ENCODE measurements at places on chromosomes 2 and 18.
A peak's percentile ranks its signal among the peaks of the same experiment; 100 is the strongest.

DNA sequence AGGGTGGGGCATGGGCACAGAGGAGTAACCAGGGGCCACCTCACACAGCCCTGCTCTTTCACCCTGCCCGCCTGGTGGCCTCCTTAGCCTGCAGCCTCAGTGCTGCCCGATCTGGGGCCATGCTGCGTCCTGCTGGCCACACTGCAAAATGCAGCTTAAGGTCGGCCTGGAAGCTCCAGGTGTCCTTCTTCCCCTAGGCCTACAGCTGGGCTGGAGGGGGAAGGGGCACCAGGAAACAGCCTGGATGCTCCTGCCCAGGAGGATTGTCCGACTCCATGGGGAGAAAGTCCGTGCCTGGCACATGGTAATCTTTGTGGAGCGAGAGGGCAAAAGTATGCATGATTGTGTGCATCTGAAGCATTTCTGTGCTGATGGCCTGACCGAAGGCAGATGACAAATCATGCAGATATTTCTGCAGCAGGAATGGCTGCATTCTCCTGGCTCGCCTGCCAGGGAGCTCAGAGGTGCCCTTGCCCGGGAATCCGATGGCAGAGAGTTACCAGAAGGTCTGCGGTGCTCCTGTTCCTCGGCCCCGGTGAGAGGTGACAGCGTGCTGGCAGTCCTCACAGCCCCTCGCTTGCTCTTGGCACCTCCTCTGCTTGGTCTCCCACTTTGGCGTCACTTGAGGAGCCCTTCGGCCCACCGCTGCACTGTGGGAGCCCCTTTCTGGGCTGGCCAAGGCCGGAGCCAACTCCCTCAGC is 12.8 kb upstream of the ALPP start:
- peak; percentile 84 for DNase-seq

DNA sequence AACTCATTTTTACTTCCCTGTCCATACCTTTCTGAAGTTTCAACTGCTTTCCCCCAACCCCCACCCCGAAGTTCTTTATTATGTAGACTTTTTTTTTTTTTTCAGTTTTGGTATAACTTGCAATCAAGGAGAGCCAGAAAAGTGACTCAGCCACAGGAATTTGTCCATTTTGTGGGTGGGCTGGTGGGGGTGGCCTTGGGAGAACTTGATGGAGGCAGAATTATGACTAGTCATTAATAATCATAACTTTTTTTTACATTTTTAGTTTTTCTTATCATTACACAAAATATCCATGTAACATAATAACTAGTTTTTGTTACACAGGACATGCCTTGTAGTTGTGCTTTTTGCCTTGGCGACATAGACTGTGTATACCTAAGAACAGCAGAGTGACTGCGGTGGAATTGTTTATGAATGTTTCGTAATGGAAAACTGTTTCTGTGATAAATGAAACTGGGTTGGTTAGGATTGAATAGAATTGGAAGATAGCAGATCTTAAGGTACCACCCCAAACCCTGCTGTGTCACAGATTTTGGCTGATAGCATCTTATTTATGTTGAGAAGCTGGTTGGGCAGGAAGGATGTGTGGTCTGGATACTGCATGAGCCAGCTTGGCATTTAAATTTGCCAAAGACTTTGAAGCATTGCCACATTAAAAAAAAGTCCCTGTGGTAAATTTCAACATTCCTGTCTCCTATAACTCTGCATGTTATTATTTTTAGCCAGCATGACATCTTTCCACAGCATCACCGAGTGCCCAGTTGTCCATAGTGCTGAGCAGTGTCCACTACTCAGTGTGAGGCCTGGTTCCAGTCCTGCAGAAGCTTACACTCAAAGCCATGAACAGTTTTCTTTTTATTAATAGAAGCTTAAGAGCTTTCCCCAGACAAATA is 30.7 kb downstream of the LYPD6B start:
- no peak for DNase-seq

- DNase-seq: no peak
These were observed 80.3 kb upstream of the GATA6 start for GRCh38 chr18:22088996-22089640.

DNA sequence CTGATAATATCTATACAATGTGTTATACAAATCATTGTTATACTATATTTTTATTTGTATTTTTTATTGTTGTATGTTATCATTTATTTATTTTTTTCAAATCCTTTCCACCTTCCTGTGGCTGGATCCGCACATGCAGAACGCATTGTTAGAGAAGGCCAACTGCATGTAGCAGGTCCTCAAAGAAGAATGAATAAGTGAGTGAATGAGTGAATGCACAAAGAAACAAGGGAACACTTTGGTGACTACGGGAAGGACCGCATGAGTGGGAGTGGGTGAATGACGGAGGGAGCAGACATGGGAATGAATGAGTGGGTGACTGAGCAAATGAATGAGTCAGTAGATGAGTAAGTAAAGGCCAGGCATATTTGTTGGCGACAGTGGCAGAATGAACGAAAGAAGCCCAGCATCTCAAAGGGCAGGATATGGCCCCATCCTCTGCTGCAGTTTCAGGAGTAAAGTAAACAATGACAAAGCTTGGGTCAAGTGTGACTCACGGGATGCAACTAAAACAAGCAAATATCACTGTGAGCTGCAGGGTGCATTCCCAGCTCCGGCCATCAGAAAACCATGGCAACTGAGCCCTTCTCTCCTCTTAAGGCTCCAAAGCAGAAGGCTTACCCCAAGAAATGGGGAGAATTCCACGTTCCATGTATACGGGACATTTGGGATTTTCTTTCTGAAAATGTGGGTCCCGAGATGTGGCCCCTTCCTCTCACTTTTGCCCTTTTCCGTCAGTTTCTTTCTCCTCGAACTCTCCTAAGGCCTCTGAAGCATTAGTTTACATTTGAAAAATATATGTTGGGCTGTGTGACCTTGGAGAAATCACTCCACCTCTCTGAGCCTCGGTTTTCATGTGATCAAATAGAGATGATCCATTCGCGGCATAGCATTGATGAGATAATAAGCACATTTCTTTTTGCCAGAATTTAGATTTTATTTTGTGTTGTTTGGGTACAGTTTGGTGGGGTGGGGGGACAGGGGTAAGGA is 24.5 kb downstream of the KCNF1 start:
- DNase-seq: peak; percentile 83

DNA sequence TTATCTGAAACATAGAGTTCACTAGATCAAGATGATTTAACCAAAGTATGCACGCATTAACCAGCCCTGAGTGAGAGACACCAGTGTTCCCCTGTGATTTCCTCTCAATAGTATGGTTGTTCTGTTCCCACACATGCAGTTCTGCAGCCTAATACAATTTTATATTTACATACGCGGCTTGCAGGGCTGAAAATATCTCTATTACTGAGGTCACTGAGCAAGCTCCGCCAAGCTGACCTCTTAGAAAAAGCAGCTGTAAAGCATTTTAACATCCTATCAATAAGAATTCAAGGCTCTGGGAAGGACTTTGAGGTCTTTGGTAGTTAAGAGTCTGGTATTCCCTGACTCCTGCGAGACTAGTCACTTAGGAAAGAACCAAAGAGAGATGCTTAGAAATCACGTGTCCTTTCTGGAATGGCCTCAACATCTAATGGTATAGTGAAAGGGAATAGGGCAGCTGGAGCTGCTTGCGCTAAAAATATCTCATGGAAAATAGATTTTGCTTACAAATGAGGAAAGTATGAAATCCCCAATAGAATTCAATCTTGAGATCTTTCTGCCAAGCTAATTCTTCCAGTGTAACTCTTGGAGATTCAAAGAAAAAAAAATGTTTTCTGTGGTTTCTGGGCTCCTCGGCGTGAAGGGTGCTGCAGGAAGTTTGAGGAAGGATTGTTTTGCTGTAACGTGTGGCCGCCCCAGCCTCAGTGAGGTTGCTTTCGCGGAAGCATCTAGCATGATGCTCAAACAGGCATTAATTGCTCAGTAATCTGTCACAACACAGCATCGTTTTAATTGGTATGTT is 59.2 kb downstream of the DOCK10 start:
- no peak for DNase-seq

DNA sequence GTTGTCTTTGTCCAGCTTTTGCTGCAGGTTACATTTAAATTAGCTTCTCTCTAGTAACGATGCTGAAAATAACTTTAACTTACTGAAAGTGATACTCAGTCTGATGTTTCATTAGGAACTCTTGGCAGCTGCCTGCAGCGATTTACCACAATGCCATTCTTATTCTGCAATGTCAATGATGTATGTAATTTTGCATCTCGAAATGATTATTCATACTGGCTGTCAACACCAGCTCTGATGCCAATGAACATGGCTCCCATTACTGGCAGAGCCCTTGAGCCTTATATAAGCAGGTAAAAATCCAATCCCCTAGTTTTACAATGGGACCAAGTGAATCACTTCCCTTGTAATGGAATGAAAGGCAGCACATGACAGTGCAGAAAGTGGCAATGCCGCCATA is 16.3 kb upstream of the MFF start:
- DNase-seq: no peak

DNA sequence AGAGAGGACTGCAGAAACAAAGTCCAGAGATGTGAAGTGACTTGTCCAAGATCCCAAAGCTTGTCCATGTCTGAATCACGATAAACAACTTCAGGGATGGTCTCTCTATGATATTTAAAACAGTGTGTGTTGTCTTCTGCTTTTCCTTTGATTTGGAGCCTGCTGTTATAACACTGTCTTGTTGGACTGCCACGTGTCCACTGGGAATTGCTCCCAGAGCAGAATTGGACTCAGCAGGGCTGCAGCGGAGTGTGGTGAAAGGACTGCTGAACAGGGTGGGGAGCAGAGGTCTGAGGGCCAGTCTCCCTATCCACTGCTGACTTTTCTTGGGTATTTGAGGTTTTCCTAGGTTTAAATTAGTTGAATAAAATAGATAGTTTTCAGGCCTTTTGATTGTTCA is 68.3 kb downstream of the IL1R2 start:
- DNase-seq: no peak

GRCh38 chr2:34808426-34808825 is 1209.3 kb upstream of the FAM98A start:
- DNase-seq: no peak

GRCh38 chr2:98560256-98560771 is 48.0 kb downstream of the COA5 start:
- DNase-seq: no peak

Data from H9 (cell line).